ENCODE measurements at places on chromosomes 11 and 22.

DNA sequence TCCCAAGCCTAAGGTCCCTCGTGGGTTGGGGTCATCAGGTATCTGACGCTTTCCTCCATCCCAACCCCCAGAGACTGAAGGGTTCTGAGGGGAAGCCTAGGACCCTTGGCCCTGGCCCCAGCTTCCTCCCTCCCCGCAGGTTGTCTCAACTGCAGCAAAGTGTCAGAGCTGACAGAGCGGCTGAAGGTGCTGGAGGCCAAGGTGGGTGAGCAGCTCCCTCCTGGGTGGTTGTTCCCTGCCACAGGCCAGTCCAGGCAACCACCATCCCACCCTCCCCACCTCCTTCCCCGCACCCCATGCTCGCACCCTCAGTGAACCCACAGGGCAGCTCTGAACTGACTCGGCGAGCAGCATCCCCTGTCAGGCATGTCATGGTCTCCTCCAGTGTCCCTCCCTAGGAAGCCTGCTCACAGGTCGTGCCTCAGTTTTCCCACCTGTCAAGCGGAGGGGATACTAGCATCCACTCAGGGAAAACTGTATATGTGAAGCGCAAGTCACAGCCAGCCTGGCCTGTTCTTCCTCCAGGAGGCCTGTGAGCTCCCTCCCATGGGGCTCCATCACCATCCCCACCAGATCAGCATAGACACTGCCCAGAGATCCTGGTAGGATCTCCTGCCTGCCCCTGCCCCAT is 20.8 kb downstream of the EMID1 start:
- DNase-seq: no peak

DNA sequence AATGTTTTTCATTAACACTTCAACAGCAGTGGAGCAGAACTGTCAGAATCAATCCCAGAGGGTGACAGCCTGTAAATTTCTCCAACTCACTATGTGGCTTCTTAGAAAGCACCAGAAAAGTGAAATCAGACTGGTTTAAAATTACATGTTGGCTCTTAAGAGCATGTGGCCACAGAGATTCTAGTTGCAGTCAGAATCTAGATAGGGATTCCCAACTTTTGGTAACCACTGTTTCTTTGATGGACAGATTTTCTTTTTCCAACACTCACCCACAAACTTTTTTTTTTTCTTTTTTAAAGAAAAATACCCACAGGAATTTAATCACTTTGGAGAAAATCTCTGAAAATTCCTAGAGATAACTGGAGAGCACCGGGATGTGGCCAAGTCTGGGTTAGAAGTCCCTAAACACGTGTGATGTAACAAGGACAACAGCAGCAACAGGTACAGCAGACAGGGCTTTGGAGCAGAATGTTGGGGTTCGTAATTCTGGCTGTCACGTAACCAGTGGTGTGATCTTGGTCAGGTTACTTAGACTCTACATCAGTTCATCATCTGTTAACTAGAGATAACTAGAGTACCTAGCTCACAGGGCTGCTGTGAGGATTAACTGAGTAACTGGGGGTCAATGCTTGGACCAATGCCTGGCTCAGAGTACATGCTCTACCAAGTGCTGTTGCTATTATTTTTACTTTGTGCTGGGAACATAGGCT is 100.1 kb downstream of the NAT10 start:
- no peak for DNase-seq

DNA sequence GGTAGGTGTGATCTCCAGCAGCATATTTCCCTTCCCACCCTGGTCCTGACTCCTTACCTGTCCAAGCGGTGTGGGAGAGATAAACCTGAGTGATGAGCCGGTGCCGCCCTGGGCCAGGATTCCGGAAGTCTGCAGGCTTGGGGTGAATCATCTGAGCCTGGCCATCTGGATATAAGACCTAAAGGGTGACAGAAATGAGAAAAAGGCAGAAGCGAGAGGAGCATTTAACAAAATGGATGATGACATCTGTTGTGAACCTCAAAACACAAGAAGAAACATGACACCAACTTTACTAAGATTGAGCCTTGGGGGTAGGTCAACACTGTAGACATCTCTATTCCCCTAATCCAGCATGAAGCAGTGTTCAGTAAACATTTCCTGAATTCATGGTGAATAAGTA is 62.8 kb downstream of the AAMDC start:
- DNase-seq: no peak

- no peak for DNase-seq
Observed at GRCh38 chr11:111734101-111734953, 31.9 kb downstream of the PPP2R1B start.

DNA sequence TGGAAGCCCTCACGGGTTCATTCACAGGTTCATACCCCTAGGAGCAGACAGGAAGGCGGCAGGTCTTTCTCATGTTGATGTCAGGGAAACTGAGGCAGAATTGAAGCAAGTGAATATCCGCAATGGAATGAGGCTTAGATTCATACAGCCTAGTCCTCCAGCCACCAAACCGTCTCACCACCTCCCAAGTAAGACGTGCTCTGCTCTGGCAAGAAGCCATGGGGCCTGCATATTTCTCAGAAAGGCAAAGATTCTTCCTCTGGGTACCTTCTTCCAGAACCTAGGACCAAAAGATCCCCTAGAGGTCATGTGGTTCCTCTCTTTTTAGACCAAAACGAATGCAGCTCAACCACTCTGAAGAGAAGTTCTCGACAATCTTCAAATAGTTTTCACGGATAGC is 1.7 kb downstream of the AP1B1 start:
- no peak for DNase-seq

All from CD4-positive, alpha-beta T cell treated with Interleukin-6 for 4 hours (primary cell).